ENCODE measurements at places on chromosomes 3 and 15.

DNA sequence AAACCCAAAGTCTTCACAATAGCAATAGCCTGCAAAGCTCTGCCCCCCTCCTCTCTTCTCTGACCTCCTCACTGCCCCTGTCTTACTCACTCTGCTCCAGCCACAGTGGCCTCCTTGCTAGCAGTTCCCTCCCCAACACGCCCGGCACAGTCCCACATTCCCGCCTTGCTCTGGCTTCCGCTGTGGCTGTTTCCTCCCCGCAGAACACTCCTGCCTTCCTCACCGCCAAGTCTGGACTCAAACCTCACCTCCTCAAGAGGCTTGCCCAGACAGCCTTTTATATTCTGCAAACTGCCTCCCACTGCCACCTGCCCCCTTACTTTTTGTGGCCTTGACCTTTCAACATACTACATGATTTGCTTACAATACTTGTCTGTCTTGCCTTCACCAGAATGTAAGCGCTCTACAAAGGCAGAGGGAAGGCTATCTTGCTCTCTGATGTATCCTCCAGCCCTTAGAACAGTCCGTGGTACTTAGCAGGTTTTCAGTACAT lies 406 bp upstream of the MPI start:
- DNase-seq, result no peak

DNA sequence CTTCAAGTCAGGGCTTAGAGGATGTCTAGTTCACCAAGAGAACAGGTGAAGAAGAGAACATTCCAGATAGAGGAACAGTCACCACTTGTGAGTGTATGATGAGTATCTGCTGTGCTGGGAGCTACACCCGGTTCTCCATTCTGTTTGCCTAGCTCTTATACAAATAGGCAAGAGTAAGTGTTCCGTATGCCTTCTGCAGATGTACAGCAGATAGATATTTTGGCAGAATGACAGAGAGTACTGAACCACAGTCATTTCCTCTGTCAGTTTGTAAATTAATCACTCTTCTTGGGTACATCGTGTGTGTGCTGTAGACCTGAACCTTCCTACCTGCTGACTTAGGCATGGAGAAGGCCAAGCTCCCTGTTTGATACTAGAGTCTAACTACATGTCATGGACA lies 108.3 kb upstream of the CTDSPL start:
- peak; percentile 83 for DNase-seq

DNA sequence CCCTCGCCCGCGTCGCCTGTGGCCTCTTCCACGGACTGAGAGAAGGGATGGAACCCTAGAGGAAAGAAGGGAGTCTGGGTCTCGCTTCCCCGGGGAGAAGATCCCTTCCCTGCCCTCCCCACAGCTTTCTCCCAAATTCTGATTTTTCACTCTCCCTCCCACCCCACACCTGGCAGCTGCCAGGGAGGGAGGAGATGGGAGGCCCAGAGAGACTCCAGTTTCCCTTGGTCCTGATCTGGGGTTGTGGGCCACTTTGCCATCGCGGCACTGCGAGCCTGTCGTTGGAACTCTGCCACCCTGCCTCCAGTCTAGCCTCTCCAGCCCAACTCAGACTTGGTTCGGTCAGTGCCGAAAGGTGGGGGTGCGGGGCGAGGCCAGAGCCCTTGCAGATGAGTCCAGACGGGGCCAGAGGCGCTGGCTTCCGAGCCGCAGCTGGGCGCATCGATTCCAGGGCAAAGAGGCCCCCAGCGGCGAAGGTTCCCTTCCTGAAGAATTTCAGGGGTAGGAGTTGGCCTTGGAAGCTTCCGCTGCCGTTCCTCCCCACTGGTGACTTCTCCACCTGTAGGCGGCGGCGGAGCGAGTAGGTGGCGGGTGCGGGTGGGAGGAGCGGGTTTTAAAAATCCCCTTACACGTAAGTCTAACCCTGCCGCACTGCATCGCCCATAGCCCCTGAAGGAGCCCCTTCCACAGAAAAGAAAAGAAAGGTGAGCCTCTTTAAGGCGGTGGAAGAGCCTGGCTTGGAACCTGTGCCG lies 5.2 kb downstream of the WNT5A start:
- DNase-seq, result no peak

GRCh38 chr3:12486916-12487315 lies 2.6 kb downstream of the TSEN2 start:
- DNase-seq, result no peak

- DNase-seq, result no peak
These were observed 76.0 kb downstream of the ZNF609 start for GRCh38 chr15:64536244-64536836.

- DNase-seq, result peak; percentile 3
These were observed 121.0 kb downstream of the TFDP2 start for GRCh38 chr3:142028243-142028777.

DNA sequence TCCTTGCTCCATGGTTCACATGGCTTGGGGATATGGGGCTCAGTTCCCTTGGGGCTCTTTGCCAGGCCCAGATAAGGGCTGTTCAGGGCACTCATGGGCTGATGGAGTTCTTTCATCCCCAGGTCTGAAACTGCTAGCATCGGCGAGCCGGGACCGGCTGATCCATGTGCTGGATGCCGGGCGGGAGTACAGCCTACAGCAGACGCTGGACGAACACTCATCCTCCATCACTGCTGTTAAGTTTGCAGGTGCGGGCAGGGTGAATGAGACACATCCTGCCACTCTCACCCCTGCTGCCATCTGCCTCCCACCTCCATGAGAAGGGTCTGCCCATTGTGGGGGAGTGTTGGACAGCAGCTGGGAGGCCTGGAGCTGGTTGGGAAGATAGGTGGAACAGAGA lies 11.1 kb upstream of the JMJD7 start:
- no peak for DNase-seq

DNA sequence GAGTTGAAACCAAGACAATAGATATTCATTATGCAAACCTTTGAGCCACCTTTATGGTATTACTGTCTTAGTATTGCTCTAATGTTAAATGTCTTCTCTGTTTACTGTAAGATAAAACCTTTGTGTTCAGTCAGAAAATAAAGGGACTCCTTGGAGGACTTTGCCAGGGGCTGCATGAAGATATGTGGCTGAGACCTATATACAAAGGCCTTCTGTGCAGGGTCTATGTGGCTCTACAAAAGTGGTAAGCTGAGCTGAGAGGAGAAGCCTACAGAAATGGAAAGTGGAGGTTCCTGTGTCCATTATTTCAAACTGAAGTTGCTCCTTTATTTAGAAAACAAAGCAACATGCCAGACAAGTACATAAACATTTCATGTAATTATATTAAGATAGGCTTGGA lies 131.5 kb downstream of the FNDC3B start:
- no peak for DNase-seq

GRCh38 chr3:55180161-55180560 lies 252.3 kb upstream of the LRTM1 start:
- no peak for DNase-seq

DNA sequence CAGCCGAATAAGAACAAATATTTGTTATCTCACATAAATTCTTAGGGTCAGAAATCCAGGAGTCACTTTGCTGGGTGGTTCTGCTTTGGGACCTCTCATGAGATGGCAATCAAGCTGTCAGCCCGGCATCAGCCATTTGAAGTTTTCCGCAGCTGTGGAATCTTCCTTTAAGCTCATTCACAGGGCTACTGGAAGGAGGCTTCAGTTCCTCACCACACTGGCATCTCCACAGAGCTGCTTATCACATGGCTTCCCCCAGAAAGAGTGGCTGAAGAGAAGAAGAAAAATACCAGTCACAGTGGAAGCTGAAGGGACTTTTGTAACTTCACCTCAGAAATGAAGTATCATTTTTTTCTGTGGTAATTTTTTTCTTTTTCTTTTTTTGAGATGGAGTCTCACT lies 267.7 kb downstream of the CHL1 start:
- no peak for DNase-seq

GRCh38 chr15:72146221-72146620 lies 28.0 kb downstream of the SENP8 start:
- DNase-seq, result no peak

DNA sequence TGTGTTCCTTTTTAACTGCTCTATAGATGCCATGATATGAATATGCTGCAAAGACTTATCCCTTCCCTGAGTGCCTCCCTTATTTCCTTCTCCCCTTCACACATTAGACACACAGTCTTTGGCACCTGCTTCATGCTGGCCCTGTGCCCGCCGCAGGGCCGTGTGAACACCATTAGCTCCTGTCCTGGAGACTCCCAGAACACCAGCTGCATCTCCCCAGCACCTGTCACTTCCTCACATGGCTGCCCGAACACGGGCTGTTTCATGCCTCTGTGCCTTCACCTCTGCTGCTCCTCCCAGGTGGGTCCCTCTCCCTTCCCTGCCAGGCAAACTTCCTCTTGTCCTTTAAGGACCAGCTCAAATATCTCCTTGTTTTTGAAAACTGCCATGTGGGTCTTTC lies 40.5 kb upstream of the SEC13 start:
- peak; percentile 71 for DNase-seq

DNA sequence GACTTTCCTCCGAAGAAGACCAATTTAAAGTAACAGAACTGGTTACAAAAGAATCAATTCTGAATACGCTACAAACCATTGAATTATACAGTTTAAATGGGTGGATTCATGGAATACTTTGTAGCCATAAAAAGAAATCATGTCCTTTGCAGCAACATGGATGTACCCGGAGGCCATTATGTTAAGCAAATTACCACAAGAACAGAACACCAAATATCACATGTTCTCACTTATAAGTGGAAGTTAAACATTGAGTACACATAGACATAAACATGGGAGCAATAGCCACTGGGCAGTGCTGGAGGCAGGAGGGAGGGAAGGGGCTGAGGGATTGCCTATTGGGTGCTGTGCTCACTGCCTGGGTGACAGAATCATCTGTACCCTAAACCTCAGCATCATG lies 61.3 kb downstream of the EDEM1 start:
- DNase-seq, result no peak

DNA sequence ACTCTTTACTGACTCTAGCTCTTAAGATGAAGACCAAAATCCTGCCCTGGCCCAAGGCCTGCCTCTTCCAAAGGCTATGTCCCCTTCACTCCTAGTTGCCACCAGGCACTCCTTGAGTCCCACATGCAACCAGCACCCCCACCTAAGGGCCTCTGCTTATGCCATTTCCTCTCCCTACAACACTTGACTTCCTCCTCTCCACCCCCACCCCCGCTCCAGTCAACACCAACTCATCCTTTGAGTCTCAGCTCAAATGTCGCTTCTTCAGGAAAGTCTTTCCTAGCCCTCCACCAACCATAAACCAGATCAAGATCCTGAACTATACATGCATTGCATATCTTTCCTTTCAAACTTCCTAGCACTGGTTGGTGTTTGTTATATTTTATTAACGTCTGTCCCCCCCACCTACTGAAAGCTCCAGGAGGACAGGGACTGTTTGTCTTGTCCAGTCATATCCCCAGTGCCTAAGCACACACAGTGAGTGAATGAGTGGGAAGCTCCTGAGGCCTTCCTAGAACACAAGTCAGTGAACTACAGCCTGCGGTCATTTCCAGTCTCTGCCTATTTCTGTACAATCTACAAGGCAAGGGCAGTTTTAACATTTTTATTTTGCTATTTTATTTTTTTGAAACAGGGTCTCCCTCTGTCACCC lies 7.3 kb downstream of the TBC1D2B start:
- no peak for DNase-seq

- DNase-seq, result no peak
These were observed 19.3 kb upstream of the ZPLD1 start for GRCh38 chr3:102415553-102415952.

DNA sequence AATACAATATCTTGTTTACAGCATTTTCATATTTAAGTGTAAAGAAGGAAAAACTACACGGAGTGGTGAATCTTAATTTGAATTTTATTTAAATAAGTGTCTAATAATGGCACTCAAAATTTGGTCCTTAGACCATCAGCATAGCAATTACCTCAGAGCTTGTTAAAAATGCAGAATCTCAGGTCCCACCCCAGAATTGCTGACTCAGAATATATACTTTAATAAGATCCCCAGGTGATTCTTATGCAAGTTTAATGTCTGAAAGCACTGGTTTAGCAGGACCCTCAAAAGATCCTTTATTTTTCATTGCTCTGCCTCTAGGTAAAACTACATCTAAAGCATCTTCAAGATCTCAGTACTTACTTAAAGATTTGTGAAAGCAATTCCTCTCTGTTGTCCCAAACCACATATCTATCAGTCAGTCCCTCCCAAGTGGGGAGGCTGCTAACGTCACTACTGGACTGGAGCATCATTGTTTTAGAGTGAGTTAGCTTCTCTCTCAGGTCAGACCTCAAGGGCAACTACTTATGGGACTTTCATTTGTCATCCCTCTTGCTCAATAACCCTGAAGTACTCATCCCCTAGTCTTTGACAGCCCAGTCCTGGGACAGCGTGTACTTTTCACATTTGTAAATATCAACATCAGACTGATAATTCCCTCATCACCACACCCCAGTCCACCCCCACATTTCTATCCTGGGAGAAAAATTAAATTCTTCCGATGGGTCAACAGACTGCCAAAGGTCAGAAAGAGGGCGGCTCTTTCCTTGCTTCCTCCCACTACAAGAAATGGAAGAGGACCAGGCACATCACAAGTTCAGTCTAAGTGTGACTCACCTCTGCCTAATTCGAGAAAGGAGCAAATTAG lies 76.7 kb downstream of the CBLB start:
- DNase-seq, result no peak

GRCh38 chr15:65917407-65917756 lies 48.1 kb downstream of the RAB11A start:
- no peak for DNase-seq

DNA sequence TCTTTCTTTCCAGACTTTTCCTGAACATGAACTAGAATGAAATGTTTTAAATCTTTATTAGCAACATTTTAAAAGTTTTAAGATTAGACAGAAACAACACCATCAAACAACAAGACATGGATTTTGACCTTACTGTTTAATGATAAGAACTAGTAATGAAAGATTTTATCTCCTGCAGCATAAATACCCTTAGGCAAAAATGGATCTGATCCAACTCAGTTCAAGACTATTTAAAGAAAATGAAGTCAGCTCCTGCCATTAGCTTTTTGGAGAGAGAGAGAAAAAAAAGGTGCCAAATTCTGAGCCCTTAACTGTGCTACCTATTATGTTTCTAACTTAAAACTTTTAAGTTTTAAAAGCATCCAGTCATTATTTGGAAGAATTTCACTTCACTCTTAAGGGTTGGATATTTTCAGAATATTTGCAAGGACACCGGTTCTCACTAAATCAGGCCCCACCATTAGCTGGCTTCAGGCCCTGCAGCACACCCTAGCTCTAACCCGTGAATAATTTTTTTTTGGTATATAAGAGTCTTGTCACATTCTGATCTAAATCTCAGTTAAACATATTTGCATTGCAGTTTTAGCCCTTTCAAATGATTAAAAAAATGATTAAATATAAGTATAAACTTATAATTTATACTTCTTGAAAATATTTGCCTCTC lies 60.0 kb downstream of the NR1I2 start:
- DNase-seq, result no peak

DNA sequence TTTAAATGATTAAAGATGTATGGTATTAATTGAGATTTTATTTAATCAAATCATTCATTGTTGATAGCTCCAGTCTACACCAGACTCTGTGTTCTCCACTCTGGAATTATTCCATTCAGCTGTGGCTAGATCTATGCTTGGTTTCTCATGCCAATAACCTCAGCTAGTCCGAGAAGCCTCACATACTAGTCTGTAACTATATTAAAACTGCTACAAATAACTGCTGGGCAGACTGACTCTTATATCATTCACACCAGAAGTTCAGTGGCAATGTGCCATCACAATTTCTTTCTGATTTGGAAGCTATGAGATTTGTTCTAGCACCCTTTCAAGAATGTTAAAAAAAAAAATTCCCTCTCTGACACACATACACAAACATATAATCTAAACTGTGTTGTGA lies 947.3 kb downstream of the ROBO1 start:
- no peak for DNase-seq
